ENCODE measurements at places on chromosomes 4 and X.

GRCh38 chr4:141301216-141301615 is 80.5 kb downstream of the ZNF330 start:
- no peak for DNase-seq

GRCh38 chr4:48333587-48333986 is 7.7 kb upstream of the SLAIN2 start:
- DNase-seq: no peak

DNA sequence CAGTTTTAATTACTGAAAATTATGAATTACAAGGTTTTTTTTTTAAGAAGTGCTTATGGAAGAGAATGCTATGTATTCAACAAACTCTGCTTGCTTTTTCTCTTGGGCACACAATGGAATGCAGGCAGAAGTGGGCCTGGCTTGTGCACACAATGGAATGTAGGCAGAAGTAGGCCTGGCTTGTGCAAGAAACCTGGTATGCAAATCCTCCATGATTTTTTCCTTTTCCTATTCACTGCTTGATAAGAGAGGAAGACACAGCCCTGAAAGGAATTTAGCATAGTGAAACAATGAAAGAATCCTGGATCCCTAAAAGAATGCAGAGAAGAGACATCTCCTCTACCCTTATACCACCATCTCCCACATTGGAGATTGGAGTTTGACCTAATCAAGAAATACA is 138.4 kb downstream of the COL25A1 start:
- DNase-seq: no peak

DNA sequence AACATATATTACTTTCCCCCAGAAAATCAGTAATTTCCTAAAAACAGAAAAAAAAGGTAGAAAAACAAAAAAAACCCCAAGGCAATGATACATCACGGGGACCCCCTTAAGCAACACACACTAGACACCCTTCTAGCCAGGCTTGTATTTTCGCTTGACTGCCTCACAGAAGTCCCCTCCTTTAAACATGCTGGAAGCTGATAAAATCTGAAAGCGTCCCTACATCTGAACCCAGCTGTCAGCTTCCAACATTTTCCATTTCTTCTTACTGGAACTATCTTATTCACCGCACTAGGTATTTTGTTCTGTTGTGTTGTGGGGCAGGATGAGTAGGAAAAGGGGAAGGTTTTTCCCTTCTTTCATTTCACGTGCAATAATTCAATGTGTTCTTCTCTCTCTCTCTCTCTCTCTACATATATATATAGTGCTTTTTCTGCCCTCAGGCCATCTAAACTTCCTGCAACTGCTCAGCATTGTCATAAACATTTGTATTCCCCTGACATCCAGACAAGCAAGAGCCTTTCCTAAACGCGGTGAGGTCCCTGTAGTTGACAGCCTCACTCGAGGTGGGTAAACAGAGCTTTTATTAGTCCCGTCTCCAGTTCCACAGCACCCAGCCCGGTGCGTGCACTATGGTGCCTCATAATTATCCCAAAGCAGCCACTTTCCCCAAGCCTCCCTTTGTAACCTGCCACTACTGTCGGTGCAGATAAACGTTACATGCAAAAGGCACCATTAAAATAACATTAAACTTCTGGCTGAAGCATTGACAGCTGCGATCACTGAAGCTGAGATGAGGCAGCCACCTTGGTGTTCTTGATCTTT is 82.5 kb downstream of the GATB start:
- no peak for DNase-seq

- no peak for DNase-seq
Measured at GRCh38 chr4:10207116-10207515, 90.5 kb upstream of the WDR1 start.

All from GM04504 (cell line).